ENCODE measurements at places on chromosomes 16 and 17.

GRCh38 chr17:19945009-19945626, 32.5 kb downstream of the AKAP10 start:
- DNase-seq = no peak

- DNase-seq = no peak
Observed at GRCh38 chr17:77831474-77832179, 126.9 kb upstream of the TNRC6C start.

- DNase-seq = no peak
Observed at GRCh38 chr17:54920819-54921218, 20.2 kb downstream of the TOM1L1 start.

DNA sequence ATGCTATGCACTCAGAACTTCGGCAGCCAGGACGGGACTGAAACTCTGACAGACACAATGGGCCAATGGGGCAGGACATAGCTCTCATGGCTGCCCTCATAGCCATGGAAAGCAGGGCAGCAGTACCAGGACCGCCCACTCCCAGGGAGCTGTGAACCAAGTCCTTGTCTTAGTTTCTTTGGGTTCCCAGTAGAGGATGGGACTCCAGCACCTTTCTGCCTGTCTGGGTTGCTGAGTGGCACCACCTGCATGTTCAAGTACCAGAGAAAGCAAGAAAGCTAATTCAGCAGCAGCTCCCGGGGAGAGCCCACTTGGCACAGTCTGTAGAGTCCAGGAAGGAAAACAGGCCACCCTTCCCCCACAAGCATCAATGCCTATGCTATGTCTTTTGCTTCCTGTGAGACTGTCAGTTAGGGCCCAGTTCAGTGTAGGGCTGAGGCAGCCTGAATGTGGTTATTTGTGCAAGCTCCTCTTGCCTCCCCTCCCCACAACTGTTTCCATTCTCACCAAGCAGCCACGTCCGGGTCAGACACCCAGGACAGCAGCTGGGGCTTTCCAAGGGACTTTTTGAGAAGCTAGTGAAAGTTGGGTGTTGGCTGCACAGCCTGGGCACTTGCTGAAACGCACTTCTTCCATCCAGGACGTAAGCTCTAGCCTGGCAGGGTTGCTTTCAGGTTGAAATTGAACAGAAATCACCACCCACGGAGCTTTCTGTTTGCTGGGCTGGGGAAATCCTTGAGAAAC, 7.8 kb downstream of the SUPT4H1 start:
- peak; percentile 45 for DNase-seq

DNA sequence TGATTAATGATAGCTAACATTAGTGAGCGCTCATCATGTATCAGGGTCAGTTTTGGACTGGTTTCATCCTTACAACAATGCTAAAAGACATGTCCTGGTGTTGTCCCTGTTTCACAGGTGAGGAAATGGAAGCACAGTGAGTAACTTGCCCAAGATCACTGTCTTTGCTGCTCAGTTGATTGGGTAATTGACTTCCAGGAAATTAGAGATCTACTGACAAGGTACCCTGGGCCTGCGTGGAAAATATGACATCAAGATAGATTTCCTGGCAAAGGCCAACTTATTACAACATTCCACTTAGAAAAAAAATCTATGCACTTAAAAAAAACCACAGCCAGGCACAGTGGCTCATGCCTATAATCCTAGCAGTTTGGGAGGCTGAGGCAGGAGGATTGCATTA, 96.3 kb downstream of the CYLD start:
- DNase-seq = no peak
